HL-60 (cell line): ENCODE measurements at places on chromosomes 7 and 10.

- DNase-seq, result no peak
Observed at GRCh38 chr7:116071629-116072028, 41.1 kb upstream of the TFEC start.

- no peak for DNase-seq
Observed at GRCh38 chr10:123585477-123586445, 80.4 kb upstream of the GPR26 start.

GRCh38 chr7:151389768-151390597, 19.9 kb downstream of the WDR86 start:
- DNase-seq, result no peak

DNA sequence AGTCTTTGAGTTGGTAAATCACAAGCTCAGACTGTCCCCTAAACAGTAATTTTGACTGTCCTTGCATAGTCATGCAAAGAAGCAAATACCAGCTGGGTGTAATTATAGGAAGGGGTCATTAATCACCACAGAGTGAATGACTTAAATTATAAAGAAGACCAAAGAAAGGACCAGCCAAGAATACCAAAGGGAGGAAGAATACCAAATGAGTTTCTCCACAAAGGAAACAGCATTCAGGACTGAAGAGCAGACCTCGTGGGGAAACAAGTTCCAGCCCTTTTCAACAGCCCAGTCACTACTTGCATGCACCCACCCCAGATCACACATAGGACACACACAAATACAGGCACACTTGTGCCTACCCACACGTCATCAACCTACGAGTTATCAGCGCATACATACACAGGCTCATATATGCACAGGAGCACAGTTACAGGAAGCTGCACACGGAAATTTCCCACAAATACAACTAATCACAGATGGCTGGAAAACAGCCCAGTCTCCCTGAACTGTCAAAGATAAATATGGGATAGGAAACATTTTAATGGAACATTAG, 77.6 kb downstream of the DENND2A start:
- no peak for DNase-seq

DNA sequence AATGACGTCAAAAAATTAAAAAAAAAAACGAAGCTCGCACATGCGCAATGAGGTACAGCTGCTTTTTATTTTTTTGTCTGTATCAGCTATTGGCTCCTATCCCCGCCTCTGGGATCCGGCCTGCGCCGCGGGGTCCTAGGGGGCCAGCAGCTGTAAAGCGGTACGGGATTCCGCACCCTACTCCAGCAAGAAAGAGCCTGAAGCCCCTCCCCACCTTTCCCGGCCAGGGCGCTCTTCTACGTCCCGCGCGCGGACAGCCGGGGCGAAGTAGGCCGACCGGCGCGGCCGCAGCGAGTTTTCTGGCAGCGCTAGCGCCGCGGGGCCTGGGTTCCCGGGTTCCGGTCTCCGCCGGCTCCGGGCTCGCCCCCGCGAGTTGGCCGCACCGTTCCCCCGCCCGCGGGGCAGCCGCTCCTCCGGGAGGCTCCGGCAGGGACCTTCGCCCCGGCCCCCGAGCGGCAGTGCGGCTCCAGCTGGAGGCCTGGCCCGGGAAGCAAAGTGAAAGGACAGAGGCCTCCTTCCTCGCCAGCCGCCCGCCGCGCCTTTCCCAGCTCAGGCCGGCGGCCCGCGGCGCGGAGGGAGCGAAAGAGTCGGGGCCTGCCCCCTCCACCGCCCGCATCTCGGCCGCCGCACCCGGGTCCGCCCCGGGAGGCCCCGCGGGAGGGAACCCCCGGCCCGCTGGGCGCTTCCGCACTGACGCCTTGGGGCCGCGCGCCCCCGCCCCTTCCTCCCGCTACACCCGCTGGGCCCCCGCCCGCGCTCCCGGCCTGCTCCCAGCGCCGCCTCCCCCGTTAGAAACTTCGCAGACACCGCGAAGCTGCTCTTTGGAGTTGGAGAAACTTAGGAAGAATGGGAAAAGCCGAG, 4.7 kb upstream of the SPAG6 start:
- no peak for DNase-seq
